Cerebellar nuclear complex (tissue), 1 donor: ENCODE measurements at places on chromosomes 13 and 19.

DNA sequence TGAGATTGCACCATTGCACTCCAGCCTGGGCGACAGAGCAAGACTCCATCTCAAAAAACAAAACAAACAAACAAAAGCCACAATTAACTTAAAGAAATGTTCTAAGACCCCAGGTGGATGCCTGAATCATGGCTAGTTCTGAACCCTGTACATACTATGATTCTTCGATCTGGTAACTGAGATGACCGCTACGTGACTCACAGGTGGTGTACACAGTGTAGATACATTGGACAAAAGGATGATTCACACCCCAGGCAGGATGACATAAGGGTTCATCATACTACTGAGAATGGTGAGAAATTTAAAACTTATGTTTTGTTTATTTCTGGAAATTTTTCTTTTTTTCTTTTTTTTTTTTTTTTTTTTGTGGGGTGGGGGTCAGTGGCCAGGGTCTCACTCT, 6.5 kb downstream of the ZNF426 start:
- DNase-seq: no peak

- no peak for DNase-seq
Observed at GRCh38 chr13:51240958-51241357, 18.8 kb downstream of the FAM124A start.

- no peak for DNase-seq
Observed at GRCh38 chr19:8161135-8161646, 11.8 kb upstream of the FBN3 start.

DNA sequence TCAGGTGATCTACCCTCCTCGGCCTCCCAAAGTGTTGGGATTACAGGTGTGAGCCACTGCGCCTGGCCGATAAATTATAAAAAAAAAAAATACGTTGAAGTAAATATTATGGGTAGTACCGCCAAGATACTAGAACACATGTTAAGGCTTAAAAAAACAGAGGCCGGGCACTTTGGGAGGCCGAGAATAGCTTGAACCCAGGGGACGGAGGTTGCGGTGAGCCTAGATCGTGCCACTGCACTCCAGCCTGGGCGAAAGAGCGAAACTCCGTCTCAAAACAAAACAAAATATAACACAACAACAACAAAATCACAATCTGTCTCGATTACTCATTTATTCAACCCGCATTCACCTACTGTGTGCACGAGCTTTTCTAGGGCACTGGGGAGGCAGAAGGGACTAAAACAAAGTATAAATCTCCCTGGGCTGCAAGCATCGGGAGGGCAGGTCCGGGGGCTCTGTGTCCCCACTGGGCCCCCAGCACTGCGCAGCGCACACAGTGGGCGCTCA, 1.3 kb upstream of the BICRA start:
- no peak for DNase-seq
